ENCODE measurements at places on chromosomes 4 and X. TPM values are rescaled to one million over a fixed set of nuclear protein-coding genes. Genes with fewer than 3 reads are reported as not detected.

NUDT10 gene
- total RNA-seq: 3.1 TPM

ADRA2C gene
- 0.36 TPM for total RNA-seq

ZDHHC15 gene
- total RNA-seq: under 0.01 TPM

ANAPC10 gene
- 41.4 TPM for total RNA-seq

TEX13C gene
- not detected for total RNA-seq

TAF7L gene
- 1.1 TPM for total RNA-seq

MAPK10 gene
- 4.8 TPM for total RNA-seq

EVC2 gene
- 12.0 TPM for total RNA-seq

ANXA3 gene
- total RNA-seq: 6.9 TPM

CASP3 gene
- 25.1 TPM for total RNA-seq

GDPD2 gene
- total RNA-seq: not detected

DAPP1 gene
- not detected for total RNA-seq

PAGE4 gene
- not detected for total RNA-seq

GABRG1 gene
- not detected for total RNA-seq

ATP10D gene
- 20.3 TPM for total RNA-seq

NXF2B gene
- total RNA-seq: not detected

PAGE2 gene
- not detected for total RNA-seq

TNMD gene
- not detected for total RNA-seq

LRP2BP gene
- total RNA-seq: 1.7 TPM

SSX1 gene
- total RNA-seq: 0.34 TPM

ERCC6L gene
- 2.8 TPM for total RNA-seq

MXRA5 gene
- under 0.01 TPM for total RNA-seq

DKK2 gene
- 1.8 TPM for total RNA-seq

GUCY1B1 gene
- 1.2 TPM for total RNA-seq

SRPX2 gene
- 7.3 TPM for total RNA-seq

ATXN3L gene
- total RNA-seq: not detected

ZCCHC12 gene
- total RNA-seq: 0.34 TPM

CXorf49 gene
- total RNA-seq: not detected

NAAA gene
- total RNA-seq: 17.0 TPM

FRAS1 gene
- total RNA-seq: 2.0 TPM

SLC2A9 gene
- 2.1 TPM for total RNA-seq

RAB9A gene
- total RNA-seq: 48.6 TPM

NONO gene
- 475 TPM for total RNA-seq

ADGRG2 gene
- total RNA-seq: not detected

ANXA5 gene
- 990 TPM for total RNA-seq

MCF2 gene
- 7.7 TPM for total RNA-seq

ALB gene
- total RNA-seq: not detected

NHSL2 gene
- total RNA-seq: not detected

CAMK2D gene
- 62.2 TPM for total RNA-seq

CCDC110 gene
- 1.8 TPM for total RNA-seq

SPOCK3 gene
- total RNA-seq: not detected

GUCY1A1 gene
- not detected for total RNA-seq

CFAP99 gene
- not detected for total RNA-seq

HNRNPD gene
- total RNA-seq: 31.6 TPM

APEX2 gene
- total RNA-seq: 14.2 TPM

IL2RG gene
- total RNA-seq: not detected

MAGEA11 gene
- total RNA-seq: not detected

DGKK gene
- total RNA-seq: not detected

AREG gene
- 1.7 TPM for total RNA-seq

TTC29 gene
- total RNA-seq: not detected

TRIM61 gene
- total RNA-seq: 5.5 TPM

HTN3 gene
- total RNA-seq: not detected

AWAT2 gene
- not detected for total RNA-seq

ARHGAP36 gene
- total RNA-seq: not detected
